ENCODE measurements at places on chromosomes 16 and 17. TPM values are rescaled to one million over a fixed set of nuclear protein-coding genes. Genes with fewer than 3 reads are reported as not detected.
A peak's percentile ranks its signal among the peaks of the same experiment; 100 is the strongest.

DNA sequence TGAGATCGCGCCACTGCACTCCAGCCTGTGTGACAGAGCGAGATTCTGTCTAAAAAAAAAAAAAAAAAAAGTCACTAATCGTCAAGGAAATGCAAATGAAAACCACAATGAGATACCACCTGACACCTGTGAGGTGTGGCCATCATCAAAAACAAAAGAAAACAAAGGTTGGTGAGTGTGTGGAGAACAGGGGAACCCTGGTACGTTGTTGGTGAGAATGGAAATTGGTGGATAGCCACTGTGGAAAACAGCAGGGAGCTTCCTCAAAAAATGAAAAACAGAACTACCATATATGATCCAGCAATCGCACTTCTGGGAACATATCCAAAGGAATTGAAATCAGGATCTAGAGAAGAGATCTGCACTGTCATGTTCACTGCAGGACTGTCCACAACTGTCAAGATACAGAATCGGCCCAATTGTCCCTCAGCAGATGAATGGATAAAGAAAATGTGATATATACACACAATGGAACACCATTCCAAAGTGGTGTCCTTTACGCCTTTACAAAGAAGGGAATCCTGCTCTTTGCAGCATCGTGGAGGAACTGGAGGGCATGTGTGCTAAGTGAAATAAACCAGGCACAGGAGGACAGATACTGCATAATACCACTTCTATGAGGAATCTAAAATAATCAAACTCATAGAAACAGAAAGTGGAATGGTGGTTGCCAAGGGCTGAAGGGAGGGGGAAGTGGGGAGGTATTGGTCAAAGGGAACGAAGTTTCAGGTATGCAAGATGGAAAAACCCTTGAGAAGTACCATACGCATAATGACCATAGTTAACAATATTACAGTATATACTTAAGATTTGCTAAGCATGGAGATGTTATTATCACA lies 63.5 kb upstream of the PLCG2 start:
- peak overlapping the region; percentile 78 for H3K4me3 ChIP-seq
- no peak for DNase-seq
- no peaks in the 10 kb centered on the region for H3K36me3 ChIP-seq
- peak overlapping the region; percentile 61 for H3K27ac ChIP-seq
- H3K27me3 ChIP-seq, result no peaks in the 10 kb centered on the region

DNA sequence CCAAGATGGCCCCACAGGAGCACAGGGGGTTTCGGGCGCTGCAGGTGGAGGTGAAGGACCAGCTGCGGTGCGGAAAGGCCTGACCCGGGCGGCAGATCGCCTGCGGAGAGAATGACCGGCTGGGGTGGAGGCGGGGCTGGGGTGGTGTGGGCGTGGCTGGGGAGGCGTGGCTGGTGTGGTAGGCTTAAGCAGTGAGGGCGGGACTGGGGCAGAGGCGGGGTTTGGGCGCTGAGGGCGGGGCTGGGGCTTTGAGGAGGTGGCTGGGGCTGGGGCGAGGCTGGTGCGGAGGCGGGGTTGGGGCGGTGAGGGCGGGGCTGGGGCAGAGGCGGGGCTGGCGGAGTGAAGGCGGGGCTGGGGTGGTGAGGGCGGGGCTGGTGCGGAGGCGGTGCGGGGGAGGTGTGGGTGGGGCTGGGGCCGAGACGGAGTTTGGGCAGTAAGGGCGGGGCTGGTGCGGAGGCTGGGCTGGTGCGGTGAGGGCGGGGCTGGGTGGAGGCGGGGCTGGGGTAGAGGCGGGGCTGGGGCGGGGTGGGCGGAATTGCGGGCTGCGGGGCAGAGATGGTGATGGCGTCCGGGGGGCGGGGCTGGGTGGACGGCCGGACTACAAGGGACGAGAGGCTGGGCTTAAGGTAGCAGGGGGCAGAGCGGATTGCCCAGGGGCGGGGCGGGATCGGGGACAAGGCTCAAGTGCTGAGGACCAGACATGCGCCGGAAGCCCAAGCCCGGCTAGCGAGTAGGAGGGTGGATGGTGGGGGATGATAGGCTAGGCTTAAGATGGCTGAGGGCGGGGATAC lies 9.9 kb upstream of the GSDMA start:
- peak overlapping the region; percentile 68 for H3K27ac ChIP-seq
- peak overlapping the region; percentile 86 for H3K4me3 ChIP-seq
- H3K36me3 ChIP-seq, result no peaks in the 10 kb centered on the region
- peak; percentile 97 for DNase-seq
- H3K4me1 ChIP-seq, result peaks cover 35% of the 10 kb centered on the region

KRTAP1-5 gene
- not detected for total RNA-seq

- no peak overlapping the region for H3K4me3 ChIP-seq
- H3K27me3 ChIP-seq, result peaks cover 10% of the 10 kb centered on the region
- no peaks in the 10 kb centered on the region for H3K36me3 ChIP-seq
- no peaks in the 10 kb centered on the region for H3K4me1 ChIP-seq
These were observed 228.3 kb upstream of the HSBP1 start for GRCh38 chr16:83579436-83579835.

FBXL16 gene
- 8.8 TPM for total RNA-seq

TMED6 gene
- 3.7 TPM for total RNA-seq

GRCh38 chr17:44281570-44281969 lies 13.6 kb upstream of the SLC4A1 start:
- H3K36me3 ChIP-seq, result no peaks in the 10 kb centered on the region
- H3K4me3 ChIP-seq, result no peak overlapping the region
- DNase-seq, result no peak
- H3K27me3 ChIP-seq, result no peaks in the 10 kb centered on the region
- peaks cover 11% of the 10 kb centered on the region for H3K4me1 ChIP-seq
- H3K27ac ChIP-seq, result no peak overlapping the region

DNA sequence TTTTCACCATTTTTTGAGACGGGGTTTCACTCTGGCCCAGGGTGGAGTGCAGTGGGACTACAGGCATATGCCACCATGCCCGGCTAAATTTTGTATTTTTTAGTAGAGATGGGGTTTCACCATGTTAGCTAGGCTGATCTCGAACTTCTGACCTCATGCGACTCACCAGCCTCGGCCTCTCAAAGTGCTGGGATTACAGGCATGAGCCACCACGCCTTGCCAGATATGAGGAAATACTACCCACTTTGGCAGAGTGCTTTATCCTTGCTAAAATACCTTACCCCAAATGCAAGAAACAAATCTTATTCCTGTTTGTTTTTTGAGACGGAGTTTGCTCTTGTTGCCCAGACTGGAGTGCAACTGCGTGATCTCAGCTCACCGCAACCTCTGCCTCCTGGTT lies 62.9 kb upstream of the MGAT5B start:
- H3K36me3 ChIP-seq, result no peaks in the 10 kb centered on the region
- no peak overlapping the region for H3K27ac ChIP-seq
- no peak overlapping the region for H3K4me3 ChIP-seq
- no peak for DNase-seq

- H3K27me3 ChIP-seq, result peaks cover 5% of the 10 kb centered on the region
- H3K36me3 ChIP-seq, result no peaks in the 10 kb centered on the region
- H3K4me1 ChIP-seq, result no peaks in the 10 kb centered on the region
- H3K27ac ChIP-seq, result no peak overlapping the region
- no peak for DNase-seq
- no peak overlapping the region for H3K4me3 ChIP-seq
These were observed 260.5 kb upstream of the IRX3 start for GRCh38 chr16:54547052-54547451.

DNA sequence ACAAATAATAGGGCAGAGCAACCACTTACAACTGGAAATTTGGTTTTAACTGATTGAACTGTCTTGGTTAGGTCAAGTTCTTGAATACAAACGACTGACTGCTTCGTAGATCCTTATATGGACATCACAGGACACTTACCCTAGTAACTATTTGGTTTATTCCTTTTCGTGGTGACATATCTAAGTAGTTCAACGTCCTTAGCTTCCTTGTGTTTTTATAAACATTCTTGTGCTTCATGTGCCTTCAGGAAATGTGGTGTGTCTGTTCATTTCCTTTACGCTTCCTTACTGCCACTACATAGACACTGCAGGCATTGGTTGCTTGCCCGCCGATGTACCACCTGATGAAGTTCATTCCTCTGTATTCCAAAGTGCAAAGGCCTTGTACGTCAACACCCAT lies 59.3 kb downstream of the USP10 start:
- H3K27ac ChIP-seq, result peak overlapping the region; percentile 79
- H3K4me3 ChIP-seq, result peak overlapping the region; percentile 18
- peaks cover 63% of the 10 kb centered on the region for H3K4me1 ChIP-seq
- no peak for DNase-seq
- H3K27me3 ChIP-seq, result no peaks in the 10 kb centered on the region

GRCh38 chr17:47205419-47205963 lies 3.7 kb upstream of the MYL4 start:
- H3K4me1 ChIP-seq, result peaks cover 44% of the 10 kb centered on the region
- peak overlapping the region; percentile 75 for H3K27ac ChIP-seq
- H3K36me3 ChIP-seq, result no peaks in the 10 kb centered on the region
- peak; percentile 74 for DNase-seq

DNA sequence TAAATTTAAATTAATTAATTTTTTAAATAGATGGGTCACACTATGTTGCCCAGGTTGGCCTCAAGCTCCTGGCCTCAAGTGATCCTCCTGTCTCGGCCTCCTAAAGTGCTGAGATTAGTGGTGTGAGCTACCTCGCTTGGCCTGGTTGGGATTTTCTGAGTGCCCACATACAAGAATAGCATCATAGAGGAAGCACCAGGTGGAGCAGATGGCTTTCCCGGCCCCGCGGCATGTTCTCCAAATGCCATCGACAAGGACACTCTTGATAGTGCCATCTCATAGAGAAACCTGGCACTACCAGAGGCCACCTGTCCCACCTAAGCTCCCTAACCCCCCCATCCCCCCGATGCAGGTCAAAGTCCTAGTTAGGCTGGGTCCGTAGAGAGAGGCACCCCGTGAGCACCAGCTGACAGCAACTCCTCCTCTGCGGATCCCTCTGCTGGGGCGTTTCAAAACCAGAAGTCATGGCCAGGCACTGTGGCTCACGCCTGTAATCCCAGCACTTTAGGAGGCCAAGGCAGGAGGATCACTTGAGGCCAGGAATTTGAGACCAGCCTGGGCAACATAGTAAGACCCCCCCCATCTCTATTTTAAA lies 65.9 kb downstream of the DNAH3 start:
- peaks cover 5% of the 10 kb centered on the region for H3K36me3 ChIP-seq
- H3K27me3 ChIP-seq, result peaks cover 25% of the 10 kb centered on the region
- no peak for DNase-seq
- H3K4me3 ChIP-seq, result no peak overlapping the region
- no peak overlapping the region for H3K27ac ChIP-seq

NARF gene
- 90.4 TPM for total RNA-seq
